ENCODE measurements at places on chromosomes 1 and 21.

DNA sequence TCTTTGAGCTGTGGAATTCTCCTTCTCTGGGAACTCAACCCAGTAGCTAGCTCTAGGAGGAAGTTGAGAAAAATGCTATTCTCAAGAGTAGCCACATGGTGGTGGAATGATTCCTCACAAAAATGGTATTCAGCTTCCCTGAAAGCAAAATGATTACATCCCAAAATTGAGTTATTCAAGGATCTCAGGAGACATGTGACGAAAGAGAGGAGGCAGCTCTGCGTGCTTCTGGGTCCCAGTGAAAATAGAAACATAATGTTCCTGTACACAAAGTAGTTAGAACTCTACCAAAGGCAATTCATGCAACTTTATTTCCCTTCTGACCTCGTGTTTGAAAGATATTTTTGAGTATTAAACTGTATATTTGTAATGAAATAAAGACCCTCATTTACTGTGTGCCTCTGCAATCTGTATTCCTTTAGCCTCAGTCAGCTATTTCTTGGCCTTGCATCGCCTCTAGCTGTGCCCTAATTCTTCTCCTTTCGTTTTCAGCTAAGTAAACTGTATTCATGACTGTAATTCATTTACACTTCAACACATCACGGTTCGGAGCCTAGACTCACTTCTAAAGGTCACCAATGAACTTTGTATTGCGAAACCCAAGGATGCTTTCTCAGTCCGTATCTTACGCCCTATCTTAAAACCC is 167.3 kb downstream of the FASLG start:
- peak; percentile 59 for DNase-seq

DNA sequence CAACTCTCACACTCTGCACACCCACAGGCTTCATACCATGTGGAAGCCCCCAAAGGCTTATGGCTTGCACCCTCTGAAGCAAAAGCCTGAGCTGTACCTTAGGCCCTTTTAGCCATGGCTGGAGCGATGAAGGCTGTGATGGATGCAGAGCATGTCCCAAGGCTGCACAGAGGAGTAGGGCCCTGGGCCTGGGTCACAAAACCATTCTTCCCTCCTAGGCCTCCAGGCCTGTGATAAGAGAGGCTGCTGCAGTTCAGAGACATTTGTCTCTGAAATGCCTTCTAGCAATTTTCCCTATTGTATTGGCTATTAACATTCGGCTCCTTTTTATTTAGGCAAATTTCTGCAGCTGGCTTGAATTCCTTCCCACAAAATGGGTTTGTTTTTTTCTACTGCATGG is 1707.7 kb downstream of the MRPL39 start:
- DNase-seq: no peak

- no peak for DNase-seq
These were observed 131.9 kb upstream of the COL6A1 start for GRCh38 chr21:45849651-45850050.

DNA sequence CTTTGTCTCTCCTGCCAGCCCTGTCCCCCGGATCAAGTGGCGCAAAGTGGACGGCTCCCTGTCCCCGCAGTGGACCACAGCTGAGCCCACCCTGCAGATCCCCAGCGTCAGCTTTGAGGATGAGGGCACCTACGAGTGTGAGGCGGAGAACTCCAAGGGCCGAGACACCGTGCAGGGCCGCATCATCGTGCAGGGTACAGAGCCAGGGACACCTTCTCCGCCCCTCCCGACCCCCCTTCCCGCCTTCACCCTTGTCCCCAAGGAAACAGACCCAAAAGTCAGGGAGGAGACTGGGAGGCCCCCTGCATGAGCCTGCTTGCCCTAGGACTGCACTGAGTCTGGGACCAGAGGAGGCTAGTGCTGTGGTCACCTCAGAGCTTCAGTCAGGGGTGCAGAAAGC is 18.2 kb downstream of the CNTN2 start:
- DNase-seq: no peak

DNA sequence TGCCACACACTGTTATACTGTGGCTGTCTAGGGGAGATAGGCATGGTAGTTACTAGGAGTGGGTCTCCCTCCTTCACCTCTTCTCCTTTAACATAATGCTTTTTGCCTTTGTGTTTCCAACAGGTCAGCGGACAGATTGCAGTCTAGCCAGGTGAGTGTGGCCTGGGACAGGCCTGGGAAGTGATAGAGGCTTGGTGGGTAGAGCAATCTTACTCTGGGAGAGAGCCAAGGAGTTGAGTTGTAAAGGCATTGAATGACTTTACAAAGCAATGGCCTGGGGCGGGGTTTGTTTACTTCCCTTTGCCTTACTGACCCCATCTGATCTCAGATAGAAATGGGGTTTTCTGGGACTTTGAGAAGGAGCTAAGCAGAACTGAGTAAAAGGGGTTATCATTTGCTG is 51.0 kb upstream of the IKBKE start:
- no peak for DNase-seq

- DNase-seq: peak; percentile 74
These were observed 10.6 kb upstream of the LRRC39 start for GRCh38 chr1:100188617-100189016.

DNA sequence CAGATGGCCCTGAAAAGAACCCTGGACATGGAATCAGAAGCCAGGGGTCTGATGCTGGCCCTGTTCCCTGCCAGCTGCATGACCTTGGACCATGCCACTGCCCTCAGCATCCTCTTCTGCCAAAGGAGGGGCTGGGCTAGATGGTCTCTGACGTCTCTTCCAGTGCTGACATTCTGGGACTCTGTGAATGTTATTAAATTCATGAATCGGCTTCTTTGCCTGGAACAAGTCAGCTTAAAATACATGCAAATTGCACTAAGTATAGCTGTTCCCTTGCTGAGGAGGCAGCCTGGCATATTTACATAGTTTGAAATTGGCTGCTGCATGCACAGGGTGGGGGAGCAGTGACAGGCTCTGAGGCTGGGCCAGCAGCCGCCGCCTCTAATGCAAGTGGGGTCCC is 23.8 kb downstream of the KCNA2 start:
- no peak for DNase-seq

DNA sequence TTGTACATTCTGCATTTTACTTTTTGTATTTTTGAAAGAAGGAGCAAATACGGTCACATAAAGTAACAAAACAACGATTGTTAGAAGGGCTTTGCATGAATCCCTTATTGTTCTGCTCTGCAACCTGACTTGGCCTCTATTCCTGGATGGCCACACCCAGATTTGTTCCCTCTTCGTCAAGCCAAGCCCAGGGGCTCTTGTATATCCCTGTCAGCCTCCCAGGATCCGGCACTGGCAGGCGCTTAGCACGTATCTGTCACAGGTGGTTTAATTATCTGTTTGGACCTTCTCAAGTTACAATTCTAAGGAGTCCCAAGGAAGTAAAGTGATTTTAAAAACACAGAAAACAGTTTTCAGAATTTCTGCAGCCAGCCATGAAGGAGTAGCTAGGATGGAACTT is 28.0 kb downstream of the CRYAA start:
- no peak for DNase-seq

DNA sequence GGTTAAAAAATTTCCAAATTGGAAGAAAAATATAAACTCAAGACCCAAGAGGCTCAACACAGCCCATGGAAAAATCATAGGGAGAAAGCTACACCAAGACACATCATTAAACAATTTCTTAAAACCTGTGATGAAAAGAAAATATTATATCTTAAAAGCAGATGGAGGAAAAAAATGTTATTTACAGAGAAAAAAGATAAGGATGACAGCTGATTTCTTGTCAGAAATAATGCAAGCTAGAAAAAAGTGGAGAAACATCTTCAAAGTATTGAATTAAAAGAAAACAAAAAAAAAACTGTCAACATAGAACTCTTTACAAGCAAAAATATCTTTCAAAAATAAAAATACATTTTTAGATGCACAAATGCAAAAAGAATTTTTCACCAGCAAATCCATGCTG is 930.5 kb downstream of the ADGRL2 start:
- DNase-seq: no peak

GRCh38 chr1:55825461-55825860 is 610.3 kb upstream of the USP24 start:
- DNase-seq: no peak

- DNase-seq: no peak
These were observed 24.6 kb downstream of the RASAL2 start for GRCh38 chr1:178118524-178118923.

GRCh38 chr21:43864313-43864961 is 586 bp upstream of the AGPAT3 start:
- DNase-seq: peak; percentile 51

DNA sequence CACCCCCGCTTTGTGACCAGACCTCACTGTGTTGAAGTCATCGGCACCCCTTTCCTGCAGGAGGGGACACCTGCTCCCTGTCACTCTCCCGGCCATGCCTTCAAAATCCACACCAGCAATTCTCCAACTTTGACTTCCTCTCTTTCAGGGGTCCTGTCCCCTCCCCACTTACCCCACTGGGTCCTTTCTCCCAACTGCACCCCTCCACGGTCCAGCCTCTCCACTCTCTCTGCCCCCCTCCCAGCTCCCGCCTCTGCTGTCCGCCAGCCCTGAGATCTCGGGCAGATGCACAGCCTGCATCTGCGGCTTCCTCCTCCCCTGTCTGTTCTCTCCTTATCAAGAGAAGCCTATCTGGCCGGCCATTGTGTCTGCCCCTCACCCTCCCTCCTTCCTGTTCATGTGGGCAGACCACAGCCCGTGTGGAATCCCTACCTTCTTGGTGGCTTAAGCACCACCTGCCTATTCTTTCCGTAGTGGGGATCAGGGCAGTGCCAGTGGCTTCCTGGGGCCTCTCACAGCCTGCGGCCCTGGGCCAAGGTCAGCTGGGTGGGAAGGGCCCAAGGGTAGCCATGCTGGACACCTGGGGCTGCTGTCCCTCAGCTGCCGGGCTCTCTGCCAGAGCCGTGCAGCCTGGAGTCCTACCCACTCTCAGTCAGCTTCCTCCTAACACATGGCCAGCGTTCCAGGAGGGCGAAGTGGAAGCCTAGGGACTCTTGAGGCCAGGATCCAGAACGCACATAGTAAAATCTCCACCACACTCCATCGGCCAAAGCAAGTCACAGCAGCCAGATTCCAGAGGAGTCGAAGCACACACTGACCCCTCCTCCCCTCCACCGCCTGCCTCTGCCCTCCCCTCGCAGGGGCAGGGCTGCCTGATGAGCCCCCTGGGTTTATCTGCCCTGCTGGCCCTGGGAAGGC is 5.1 kb upstream of the HES4 start:
- peak; percentile 85 for DNase-seq

DNA sequence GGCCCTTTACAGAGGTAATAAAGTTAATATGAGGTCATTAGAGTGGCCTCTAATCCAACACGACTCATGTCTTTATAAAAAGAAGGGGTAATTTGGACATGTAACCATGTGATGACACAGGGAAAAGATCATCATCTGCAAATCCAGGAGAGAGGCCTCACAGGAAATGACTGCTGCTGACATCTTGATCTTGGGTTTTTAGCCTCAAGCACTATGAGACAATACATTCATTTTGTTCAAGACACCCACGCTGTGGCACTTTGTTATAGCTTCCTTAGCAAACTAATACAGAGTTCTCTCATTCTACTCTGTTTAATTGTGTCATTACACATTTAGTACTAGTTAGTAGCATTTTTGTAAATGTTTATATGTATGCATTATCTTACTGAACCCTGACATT is 64.0 kb upstream of the RUNX1 start:
- DNase-seq: no peak

GRCh38 chr1:181179279-181179986 is 90.9 kb downstream of the IER5 start:
- no peak for DNase-seq

DNA sequence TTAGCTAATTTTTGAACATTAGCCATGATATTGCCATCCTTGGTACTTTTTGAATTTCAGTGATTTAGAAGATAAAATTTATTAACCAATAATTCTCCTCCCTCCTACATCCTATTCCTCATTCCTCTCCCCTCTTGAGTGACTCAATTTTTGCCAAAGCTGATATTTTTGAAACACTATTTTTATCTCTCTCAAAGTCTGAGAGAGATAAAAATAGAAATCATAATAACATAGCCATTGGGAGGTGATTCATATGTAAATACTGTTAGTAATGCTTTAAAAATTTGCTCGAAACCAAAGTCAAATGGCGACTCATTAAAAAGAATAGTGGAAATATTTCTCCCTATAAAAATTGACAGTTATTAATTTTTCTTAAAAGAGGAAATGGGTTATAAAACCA is 97.4 kb downstream of the PATJ start:
- DNase-seq: no peak

DNA sequence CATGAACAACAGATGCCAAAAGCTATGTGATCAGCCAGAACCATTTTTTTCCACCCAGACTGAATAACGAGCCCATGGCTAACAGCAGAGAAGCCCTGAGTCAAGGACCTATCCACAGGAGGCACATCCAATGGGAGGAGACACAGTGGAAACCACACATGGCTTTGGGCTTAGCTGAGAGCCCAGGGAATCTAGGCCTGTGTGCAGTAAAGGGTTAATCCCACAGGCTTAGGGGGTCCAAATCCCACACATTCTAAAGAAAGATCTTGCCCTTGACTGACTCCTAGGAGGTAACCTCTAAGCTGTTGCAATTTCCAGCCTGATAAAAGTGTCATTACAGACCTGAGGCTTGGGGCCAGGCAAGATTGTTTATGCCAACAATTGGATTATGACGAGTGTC is 194.5 kb downstream of the DSCAM start:
- no peak for DNase-seq

GRCh38 chr1:119569095-119569494 is 62.1 kb downstream of the HSD3B1 start:
- DNase-seq: no peak

DNA sequence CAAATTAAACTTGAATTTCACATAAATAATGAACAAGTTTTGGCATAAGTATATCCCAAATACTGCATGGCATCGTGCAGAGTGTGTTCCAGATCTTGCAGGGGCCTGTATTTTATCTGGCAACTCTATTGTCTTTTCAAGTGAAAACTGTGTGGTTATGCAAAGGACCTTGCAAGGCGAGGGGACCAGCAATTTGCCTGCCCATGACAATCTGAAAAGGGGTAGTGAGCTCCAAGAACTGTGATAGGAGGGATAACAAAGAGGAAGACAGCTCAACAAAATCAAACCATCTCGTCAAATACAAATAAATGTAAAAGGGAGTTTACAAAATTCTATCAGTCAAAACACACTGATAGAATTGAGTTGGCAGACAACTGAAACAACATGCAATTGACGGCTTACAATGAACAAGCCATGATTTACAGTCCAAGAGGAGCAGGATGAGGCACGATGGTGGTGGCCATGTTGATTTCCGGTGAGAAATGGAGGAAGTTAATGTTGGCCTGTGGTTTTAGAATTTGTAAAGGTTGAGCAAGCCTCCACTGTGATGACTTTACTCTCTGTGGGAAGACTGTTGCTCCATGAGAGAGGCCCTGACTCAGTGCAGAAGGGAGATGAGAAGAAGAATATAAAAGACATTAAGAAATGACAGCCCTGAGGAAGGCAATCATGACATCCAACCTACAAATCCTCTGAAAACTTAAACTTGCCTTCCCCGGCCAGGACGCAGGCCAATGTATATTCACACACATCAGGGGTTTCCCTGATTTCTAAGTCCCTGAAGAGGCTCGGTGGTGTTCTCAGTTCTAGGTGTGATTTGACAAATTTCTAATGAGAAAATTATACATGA is 132.2 kb downstream of the ADSS2 start:
- DNase-seq: peak; percentile 91

- DNase-seq: no peak
These were observed 7.0 kb upstream of the POFUT2 start for GRCh38 chr21:45294509-45295291.

- no peak for DNase-seq
These were observed 520 bp downstream of the TNFRSF18 start for GRCh38 chr1:1205769-1206375.

- DNase-seq: no peak
These were observed 143.4 kb upstream of the C8B start for GRCh38 chr1:57109247-57109646.

Measured in KBM-7 (cell line).